Left lung (tissue), 14 donors: ENCODE measurements at places on chromosomes 2 and 18. TPM values are rescaled to one million over a fixed set of nuclear protein-coding genes. Genes with fewer than 3 reads are reported as not detected.

KRCC1 gene
- total RNA-seq, result 22.1 TPM

DSG2 gene
- total RNA-seq, result 66.0 TPM

C2orf66 gene
- total RNA-seq, result 0.16 TPM

DUSP19 gene
- total RNA-seq, result 5.9 TPM

TXNDC2 gene
- total RNA-seq, result 0.18 TPM

RNF152 gene
- total RNA-seq, result 15.5 TPM

RND3 gene
- 28.3 TPM for total RNA-seq

RTN4 gene
- 373 TPM for total RNA-seq

MALT1 gene
- total RNA-seq, result 17.1 TPM

EFR3B gene
- total RNA-seq, result 9.2 TPM

DLGAP1 gene
- total RNA-seq, result 4.0 TPM

SPDYA gene
- total RNA-seq, result 0.65 TPM

LCT gene
- 0.08 TPM for total RNA-seq

TOGARAM2 gene
- 1.5 TPM for total RNA-seq

FSHR gene
- total RNA-seq, result not detected

SLC30A3 gene
- 0.39 TPM for total RNA-seq

ALPG gene
- 0.16 TPM for total RNA-seq

CCBE1 gene
- total RNA-seq, result 34.4 TPM

PROM2 gene
- 5.6 TPM for total RNA-seq

MOCOS gene
- total RNA-seq, result 5.1 TPM

WNT6 gene
- not detected for total RNA-seq

FOXD4L1 gene
- total RNA-seq, result 0.17 TPM

OSBPL1A gene
- total RNA-seq, result 29.6 TPM

MARCHF4 gene
- 0.15 TPM for total RNA-seq

MBP gene
- total RNA-seq, result 56.7 TPM

CSRNP3 gene
- total RNA-seq, result 5.5 TPM
